ENCODE measurements at places on chromosomes 4 and X. TPM values are rescaled to one million over a fixed set of nuclear protein-coding genes. Genes with fewer than 3 reads are reported as not detected.

- DNase-seq, result no peak
These were observed 43.6 kb downstream of the UGT2A3 start for GRCh38 chr4:68907788-68908700.

HSFX3 gene
- total RNA-seq, result not detected

GATA1 gene
- total RNA-seq, result 0.73 TPM

GRCh38 chr4:185243879-185244278 lies 34.5 kb downstream of the SNX25 start:
- no peak for DNase-seq

ATOH1 gene
- not detected for total RNA-seq

DNA sequence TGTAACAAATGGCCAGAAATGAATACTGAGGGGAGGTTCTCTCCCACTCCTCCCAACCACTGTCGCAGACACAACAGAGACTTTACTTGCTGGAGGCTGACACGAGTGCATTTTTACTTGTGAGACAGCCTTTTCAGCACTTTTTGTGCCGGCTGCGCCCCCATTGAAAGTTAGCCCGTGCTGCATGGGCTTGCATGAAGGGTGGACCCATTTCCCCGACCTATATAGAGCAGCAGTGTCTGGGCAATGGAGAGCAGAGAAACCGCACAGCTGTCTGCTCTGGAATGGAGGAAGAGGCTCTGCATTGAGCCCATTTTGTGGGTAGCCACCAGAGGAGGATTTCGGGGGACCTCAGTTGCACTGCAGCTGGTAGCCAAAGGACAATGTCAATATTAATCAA lies 208.8 kb downstream of the UGT8 start:
- no peak for DNase-seq

GRCh38 chr4:23425570-23425969 lies 464.3 kb downstream of the PPARGC1A start:
- DNase-seq, result no peak

MUC7 gene
- not detected for total RNA-seq

GRCh38 chrX:119661486-119661885 lies 31.5 kb downstream of the SEPTIN6 start:
- no peak for DNase-seq

- no peak for DNase-seq
These were observed 10.8 kb downstream of the CETN2 start for GRCh38 chrX:152819732-152820131.

SLC39A8 gene
- 56.8 TPM for total RNA-seq

- DNase-seq, result no peak
These were observed 257.8 kb upstream of the NRK start for GRCh38 chrX:105564501-105564900.

CXCL9 gene
- total RNA-seq, result 8.6 TPM

DUSP9 gene
- not detected for total RNA-seq

GABRG1 gene
- total RNA-seq, result not detected

DNA sequence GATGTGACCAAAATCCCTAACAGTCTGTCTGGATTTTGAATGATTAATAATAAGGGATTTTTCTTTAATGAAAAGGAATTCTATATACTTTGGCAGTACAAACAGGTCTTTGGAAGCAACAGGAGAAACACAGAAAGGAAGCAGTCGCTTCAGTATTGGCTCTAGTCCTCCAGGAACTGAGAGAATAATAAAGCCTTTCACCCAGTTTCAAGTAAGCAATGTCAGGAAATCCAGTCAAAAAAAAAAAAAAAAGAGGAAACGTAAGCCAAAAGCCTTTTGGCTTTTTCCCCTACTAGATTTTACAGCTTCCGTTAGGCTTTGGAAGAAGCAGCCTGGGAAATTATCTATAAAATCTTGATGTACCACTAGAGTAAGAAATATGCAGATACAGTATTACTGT lies 61.7 kb upstream of the HDAC8 start:
- DNase-seq, result no peak

- no peak for DNase-seq
These were observed 133.3 kb upstream of the PCDH7 start for GRCh38 chr4:30586850-30587249.

- peak; percentile 62 for DNase-seq
These were observed 2.6 kb downstream of the CTBP1 start for GRCh38 chr4:1246111-1246881.

ZNF630 gene
- total RNA-seq, result 2.3 TPM

DNA sequence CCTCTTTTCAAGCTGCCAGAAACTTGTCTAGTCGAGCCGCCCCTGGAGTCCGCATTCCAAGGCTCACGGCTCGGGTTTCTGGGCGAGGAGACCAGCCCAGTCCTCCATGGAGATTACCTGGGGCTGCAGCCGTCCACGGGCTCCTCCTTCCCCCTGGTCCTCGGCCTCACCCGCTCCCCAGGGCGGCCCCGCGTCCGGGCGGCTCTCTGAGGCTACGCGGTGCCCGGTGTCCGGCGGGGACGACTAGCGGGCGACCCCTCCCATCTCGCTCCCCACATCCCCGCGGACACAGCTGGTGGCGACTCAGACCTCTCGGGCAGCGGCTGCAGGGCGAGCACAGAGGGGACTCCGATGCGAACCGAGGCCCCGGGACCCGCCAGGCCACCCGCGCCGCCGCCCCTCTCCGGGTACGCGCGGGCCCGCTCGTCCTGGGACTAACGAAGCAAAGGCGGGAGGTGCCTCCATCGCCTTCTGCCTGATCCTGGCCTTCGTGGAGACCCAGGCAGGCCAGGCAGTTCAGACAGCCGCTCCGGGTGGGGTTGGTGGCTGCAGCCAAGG lies 159.4 kb downstream of the TRAM1L1 start:
- DNase-seq, result no peak

ZNF182 gene
- 7.0 TPM for total RNA-seq

- DNase-seq, result no peak
These were observed 272.9 kb upstream of the KLF3 start for GRCh38 chr4:38390969-38391545.

DNA sequence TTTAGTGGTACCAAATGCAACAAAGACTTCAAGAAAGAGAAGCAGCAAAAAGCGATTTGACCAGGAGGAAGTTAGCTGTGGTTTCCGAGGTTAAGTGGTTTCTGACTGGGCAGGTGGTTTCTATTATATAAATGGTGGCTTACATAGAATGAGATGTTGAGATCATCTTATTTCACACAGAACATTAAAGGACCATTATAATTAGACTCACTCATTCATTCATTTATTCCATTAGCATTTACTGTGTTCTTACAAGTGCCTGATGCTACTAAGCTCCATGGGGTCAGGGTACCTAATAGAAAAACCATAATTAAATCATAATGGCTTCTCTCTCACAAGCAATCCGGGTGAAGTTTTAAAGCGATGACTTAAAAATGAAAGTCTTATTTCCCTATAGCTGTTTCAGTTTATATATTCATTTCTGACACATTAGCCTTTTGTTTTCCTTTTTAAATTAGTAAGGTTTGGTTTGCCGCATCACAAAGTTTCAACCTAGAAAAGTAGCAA lies 10.6 kb downstream of the TSPAN6 start:
- no peak for DNase-seq

GRCh38 chr4:52743444-52744019 lies 7.7 kb downstream of the ERVMER34-1 start:
- no peak for DNase-seq

TMEM255A gene
- total RNA-seq, result not detected

GRCh38 chr4:30380404-30380998 lies 339.7 kb upstream of the PCDH7 start:
- DNase-seq, result no peak

KDR gene
- total RNA-seq, result not detected

DNA sequence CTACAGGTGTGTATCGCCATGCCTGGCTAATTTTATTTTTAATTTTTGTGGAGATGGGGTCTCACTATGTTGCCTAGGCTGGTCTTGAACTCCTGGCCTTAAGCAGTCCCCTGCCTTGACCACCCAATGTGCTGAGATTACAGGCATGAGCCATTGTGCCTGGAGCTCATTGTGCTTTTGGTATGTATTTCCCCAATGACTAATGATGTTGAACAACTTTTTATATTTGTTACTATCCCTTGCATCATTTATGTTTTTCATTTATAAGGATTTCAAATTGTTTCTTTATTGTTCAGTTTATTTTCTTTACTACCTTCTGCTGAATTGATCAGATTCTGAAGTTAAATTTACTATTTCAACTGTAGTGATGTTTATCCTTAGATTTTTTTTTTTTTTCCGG lies 199.7 kb downstream of the CEP135 start:
- DNase-seq, result no peak

DNA sequence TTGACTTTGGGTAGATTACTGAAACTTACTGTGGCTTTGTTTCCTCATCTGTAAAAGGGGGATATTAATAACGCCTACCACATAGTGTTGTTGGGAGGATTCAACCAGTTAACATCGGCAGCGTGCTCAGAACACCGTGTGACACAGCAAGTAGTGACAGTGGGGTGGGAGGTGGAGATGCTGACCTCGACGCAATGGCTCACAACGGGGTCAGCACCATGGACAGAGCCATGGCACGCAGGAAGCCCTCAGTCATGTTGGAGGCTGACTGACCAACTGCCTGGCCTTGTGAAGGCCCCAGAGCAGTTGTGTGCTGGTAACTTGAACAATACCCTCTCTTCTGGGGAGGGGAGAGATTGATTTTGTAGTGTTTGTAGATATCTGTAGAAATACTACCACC lies 93.2 kb downstream of the WFS1 start:
- DNase-seq, result no peak

- no peak for DNase-seq
These were observed 13.4 kb upstream of the TNIP3 start for GRCh38 chr4:121177246-121178137.

All from natural killer cell treated with Interleukin-12 subunit alpha and Interleukin-12 subunit beta and Interleukin-15 and Interleukin-18, amount 100 ng/mL, for 72 hours (primary cell).